ENCODE measurements at places on chromosomes 11 and 22.

GRCh38 chr11:36149538-36150242 is 139.5 kb downstream of the COMMD9 start:
- DNase-seq = no peak

- no peak for DNase-seq
Measured at GRCh38 chr22:35475545-35475944, 65.1 kb upstream of the RASD2 start.

GRCh38 chr11:35122308-35122707 is 16.7 kb upstream of the CD44 start:
- DNase-seq = no peak

GRCh38 chr11:83540728-83541127 is 254.6 kb upstream of the CCDC90B start:
- no peak for DNase-seq

GRCh38 chr11:114401311-114401710 is 845 bp downstream of the RBM7 start:
- no peak for DNase-seq

DNA sequence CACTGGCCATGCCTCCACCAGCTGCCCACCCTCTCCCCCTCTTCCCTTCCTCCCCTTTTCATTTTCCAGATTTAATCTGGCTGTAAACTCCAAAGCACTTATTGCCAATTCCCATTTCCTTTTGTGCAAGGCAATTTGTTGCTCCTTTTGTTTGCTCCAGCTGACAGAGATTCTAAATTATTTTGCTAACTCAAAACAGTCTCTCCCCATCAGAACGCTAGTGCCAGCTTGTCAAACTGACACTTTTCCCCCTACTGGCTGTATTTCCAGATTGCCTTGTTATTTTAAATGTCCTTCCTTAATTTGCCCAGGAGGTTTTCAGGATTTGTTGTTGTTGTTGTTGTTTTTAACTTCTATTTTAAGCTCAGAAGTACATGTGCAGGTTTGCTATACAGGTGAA is 57.0 kb upstream of the PAK1 start:
- DNase-seq = no peak

GRCh38 chr11:72821920-72822799 is 7.9 kb downstream of the ATG16L2 start:
- peak; percentile 81 for DNase-seq

DNA sequence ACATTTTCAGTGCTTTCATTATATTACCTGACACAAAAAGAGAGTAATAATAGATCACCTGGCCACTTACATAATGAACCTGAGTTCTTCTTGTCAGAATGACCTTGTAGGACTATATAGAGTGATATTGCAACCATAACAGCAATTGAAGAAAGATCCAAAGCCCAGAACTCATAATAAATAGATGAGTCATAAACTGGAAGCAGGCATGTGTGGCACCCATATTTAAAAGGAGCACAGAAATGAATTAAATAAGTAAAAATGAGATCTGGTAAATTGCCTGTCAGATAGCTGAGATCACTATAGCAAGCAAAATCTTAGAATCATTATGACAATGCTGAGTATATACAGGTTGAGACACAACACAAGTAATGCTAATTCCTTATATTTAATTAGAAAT is 331.8 kb downstream of the AASDHPPT start:
- no peak for DNase-seq

DNA sequence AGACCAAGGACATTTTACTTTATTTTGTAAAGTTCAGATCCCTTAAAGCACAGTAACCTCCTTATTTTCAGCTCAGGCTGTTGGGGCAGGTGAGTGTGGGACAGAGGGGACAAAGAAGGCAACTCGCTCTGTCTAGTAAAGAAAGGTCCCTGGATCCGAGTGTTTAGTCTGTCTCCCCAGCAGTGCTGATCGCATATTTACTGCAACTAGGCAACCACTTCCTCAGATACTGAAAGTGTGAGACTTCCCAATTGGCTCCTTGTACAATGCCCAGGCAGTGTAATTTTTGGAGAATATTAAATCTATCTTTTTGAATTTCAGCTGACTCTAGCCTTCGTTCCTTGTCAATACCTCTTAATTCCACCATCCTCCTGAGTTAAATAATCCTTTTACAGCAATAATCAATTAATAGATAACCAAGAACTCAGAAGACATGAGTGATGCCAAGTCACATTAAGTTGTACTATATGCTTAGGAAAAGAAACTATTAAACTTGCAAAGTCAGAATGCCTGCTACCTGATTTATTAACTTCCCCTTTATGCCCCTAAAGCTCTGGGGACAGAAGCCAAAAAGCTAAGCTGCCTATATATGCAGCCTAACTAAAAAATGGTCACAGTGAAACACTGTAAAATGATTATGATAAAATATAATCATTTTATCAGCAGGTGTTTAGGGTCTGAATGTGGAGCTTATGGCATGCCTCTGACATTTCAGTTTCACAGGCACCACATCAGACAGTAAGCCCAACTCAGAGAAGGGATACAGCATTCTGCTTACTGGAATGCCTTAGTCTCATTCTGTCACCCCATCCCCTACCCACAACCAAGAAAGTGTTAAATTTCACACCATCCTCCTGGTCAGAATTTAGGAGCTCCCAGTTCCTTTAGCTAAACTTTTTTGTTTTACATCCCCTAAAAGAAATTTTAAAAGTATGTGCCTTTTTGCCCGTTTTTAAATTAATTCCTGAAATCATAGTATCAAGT is 138.7 kb downstream of the TRIM44 start:
- DNase-seq = no peak

GRCh38 chr22:24514241-24515026 is 19.3 kb downstream of the UPB1 start:
- no peak for DNase-seq

GRCh38 chr11:13348305-13348704 is 70.7 kb downstream of the BMAL1 start:
- DNase-seq = no peak

DNA sequence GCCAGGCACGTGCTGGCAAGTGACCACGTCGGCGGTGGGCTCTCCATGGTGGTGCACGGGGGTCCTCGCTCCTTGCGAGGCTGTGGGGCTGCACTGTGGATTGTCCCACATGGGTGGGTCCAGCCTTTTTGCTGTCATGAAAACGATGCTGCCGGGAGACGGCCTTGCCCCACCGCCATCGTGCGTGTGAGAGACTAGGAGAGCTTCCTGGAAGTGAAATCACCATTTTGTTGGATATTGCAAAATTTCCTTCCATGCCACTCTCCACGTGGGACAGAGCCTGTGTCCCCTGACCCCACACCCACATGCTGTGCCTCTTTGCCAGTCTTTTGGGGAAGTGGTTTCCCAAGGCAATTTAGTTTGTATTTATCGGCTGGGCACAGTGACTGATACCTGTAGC is 18.2 kb upstream of the GRAMD4 start:
- no peak for DNase-seq

GRCh38 chr11:36191941-36192340 is 97.3 kb downstream of the COMMD9 start:
- DNase-seq = no peak

GRCh38 chr11:111561791-111562325 is 21.3 kb downstream of the LAYN start:
- no peak for DNase-seq

DNA sequence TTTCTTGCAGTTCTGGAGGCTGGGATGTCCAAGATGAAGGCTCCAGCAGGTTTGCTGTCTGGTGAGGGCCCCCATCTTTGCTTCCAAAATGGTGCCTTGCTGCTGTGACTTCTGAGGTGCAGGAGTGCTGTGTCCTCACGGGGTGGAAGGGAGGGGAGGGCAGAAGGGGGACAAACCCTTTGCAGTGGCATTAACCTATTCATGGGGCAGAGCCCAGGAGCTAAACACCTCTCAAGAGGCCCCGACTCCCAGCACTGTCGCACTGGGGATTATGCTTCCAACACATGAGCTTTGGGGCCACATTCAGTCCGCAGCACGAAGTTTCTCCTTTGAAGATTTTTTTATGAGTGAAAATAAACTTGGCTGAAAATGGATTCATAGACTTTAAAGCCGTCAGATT is 25.5 kb upstream of the OSBPL5 start:
- no peak for DNase-seq

- DNase-seq = no peak
Measured at GRCh38 chr11:120698918-120699317, 187.4 kb downstream of the GRIK4 start.

DNA sequence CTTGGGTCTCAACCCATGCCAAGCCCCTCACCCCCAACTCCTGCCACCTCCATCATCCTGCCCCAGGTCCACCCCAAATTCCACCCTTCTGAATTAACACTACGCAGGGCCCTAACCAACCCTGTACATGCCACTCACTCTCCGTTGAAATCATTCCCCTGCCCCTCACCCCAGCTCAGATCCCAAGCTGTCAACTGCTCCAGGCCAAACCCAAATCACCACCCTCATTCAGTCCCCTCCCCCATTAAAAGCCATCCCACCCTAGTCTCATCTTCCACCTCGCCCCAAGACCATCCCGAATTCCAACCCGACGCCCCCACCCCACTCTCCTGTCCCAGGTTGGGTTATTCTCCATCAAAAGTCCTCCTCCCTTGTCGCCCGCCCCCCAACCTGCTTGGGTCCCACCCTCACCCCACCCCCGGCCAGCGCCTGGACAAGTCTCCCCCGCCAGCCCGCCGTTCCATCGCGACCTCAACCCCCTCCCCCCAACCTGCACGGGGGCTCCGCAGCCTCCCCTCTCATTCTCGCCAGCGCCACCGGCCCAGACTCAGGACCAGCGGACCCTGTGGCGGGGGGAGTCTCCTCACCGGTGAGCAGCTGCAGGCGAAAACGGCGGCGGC is 466 bp downstream of the FAM168A start:
- DNase-seq = no peak

GRCh38 chr11:35347921-35348331 is 71.4 kb downstream of the SLC1A2 start:
- DNase-seq = no peak

GRCh38 chr22:47340851-47341436 is 578.5 kb downstream of the TBC1D22A start:
- no peak for DNase-seq

- DNase-seq = peak; percentile 13
Measured at GRCh38 chr11:107859459-107860239, 1.1 kb upstream of the SLC35F2 start.

DNA sequence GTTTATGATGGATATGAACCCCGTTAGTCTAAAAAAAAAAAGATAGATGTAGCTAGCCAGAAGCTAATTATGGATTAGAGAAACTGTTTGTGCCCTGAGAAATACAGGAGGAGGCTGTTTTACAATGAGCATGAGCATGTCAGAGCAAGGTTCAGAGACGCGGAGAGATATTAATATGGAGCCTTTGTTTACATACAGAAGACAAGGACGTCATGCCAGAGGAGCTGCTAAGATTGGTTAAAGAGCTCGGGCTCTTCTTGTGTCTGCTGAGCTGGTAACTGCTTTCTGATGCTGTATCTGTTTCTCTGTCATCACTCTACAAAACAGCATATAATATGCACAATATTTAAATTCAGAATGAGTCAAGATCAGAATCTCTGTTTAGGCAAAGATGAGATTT is 24.9 kb upstream of the CCDC89 start:
- no peak for DNase-seq

DNA sequence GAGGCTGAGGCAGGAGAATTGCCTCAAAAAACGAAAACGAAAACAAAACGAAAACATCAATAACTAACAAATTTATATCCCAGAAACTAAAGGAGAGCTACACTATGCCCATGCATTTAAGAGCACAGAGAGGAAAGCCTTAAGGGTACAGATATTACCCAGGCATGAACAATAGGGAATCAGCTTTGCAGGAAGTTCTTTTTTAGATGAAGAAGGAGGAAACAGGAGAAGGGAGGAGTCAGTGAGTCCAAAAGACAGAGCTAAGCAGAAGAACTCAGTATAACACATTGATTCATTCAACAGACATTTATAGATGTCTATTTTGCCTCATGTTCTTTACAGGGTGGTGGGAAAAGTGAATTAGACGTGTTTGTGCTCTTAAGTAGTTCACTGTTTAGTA is 8.3 kb downstream of the MRPL17 start:
- no peak for DNase-seq

DNA sequence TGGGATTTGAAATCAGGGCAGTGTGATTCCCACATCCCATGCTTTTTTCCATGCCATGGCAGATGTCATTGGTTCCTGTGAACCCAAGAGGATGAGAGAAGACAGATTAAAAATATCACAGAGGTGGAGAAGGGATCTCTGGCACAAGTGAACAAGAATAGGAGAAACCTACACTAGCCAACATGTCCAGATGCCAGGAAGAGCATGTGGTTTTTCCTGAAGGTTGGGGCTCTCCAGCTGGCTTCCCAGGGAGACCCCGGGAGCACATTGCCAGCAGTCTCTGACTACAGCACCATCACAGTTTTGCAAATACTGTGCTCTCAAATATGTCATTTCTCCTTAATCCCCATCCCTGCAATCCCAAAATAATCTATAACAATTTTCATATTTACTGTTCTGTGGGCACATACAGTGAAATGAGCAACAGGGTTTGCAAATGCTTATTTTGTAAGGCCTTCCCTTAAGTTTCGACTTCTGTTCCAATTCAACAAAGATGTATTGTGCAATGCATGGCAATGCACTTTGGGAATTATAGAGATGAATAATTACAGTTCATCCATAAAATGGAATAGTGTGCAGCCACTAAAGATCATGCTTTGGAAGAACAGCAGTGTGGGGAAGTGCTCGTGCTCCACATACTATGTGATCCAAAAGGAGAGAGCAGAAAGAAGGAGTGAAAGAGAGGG is 4.8 kb downstream of the ANKK1 start:
- DNase-seq = no peak

DNA sequence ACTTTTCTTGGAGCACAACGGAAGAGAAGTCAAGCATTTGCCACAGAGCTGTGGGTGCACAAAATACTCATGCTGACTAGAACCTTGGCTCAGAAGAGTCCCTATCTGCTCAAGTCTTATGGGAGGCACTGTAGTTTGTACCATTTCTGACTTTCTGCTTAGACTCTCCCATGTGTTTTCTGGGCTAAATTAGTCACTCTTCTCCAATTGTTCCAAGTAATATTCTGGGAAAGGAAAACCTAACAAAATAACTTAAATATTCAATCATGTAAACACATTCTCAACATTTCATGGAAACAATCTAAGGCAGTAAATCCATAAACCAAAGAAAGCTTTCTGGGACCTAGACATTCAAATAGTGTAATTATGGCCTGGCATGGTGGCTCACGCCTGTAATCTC is 220.7 kb downstream of the SWAP70 start:
- no peak for DNase-seq

GRCh38 chr11:132862933-132863332 is 669.4 kb downstream of the OPCML start:
- DNase-seq = no peak

DNA sequence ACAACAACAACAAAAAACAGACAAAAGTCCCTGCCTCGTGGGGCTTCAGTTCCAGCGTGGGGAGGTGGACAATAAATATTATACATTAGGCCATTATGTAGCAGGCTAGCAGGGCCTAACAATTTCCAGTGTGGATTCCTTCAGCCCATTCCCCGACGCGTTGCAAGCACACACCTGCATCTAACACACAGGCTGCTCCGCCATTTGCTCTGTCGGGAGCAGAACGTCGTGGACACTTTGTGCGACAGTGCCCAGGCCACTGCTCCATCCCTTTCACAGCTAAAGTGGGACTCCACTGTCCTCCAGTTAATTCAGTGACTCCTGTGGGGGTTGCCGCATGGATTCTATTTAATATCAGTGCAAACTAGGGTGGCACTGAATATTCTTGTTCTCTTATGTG is 10.9 kb upstream of the FGF3 start:
- no peak for DNase-seq

- DNase-seq = no peak
Measured at GRCh38 chr11:93532806-93533205, 10.4 kb downstream of the SMCO4 start.
